ENCODE measurements at places on chromosomes 12 and 14.

DNA sequence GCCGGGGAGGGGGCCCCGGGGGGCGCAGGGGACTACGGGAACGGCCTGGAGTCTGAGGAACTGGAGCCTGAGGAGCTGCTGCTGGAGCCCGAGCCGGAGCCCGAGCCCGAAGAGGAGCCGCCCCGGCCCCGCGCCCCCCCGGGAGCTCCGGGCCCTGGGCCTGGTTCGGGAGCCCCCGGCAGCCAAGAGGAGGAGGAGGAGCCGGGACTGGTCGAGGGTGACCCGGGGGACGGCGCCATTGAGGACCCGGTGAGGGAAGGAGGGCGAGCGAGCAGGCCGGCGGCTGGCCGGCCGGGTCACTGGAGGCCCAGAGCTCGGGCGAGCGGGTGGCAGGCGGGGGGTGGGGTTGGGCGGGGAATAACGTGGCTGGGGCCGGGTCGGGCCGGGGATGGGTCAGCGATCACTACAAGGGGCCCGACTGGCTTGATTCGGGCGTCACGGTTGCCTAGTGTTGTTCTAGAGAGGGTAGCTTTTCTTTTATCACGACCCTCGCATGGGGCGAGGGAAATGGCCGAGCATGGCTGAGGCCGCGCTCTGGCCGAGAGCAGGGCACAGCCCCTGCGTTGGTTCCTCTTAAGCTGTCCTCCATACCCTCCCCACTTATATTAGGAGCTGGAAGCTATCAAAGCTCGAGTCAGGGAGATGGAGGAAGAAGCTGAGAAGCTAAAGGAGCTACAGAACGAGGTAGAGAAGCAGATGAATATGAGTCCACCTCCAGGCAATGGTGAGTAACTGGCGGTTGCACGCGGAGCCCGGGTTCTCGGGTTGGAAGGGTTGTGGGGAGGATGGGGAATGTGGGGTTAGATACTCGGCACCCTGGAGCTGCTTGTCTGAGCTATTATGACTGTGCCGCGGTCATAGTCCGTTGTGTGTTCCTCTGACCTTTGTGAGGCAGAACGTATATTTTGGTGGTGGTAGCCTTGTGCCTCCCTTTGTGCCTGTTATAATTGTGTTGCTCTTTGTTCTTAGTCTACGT is 603 bp downstream of the PABPN1 start:
- peak; percentile 28 for DNase-seq

DNA sequence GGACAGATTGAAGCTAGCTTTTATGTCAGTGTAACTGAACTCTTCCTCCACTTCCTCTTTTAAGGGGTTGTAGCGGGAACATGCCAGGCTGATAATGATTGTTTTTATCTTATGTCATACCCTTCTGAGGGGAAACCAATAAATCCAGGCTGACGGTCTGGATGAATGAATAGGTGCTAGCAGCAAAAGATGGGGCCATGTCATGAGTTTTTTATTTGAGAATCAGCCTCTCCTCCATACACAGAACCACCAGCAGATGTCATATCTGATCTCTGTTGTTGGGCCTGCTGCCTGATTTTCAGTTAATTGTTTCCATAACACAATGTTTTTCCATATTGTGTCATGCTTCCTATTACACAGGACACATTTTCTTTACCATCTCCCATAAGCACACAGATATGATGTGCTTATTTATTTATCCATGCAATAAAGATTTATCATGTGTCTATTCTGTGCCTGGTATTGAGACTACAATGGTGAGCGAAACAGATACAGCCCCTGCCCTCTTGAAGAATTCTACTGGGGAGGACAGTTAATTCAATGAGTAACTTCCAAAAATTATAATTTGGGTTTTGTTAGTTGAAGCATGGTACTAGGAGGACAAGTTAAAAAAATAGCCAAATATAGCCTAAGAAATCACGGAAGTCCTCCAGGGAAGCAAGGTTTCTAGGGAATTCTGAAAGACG is 33.6 kb upstream of the CRY1 start:
- DNase-seq, result no peak

- DNase-seq, result no peak
These were observed 48.8 kb downstream of the LTBP2 start for GRCh38 chr14:74563233-74563585.

DNA sequence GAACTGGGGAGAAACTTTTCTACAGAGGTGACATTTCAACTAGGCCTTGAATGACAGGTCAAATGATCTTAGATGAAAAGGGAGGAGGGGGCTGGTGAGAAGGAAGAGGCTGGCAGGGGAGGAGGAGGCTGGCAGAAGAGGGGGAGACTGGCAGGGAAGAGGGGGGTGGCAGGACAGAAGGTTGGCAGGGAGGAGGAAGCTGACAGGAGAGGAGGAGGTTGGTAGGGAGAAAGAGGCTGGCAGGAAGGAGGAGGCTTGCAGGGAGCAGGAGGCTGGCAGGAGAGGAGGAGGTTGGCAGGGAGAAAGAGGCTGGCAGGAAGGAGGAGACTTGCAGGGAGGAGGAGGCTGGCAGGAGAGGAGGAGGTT is 63.4 kb upstream of the PPP4R3A start:
- DNase-seq, result peak; percentile 51

DNA sequence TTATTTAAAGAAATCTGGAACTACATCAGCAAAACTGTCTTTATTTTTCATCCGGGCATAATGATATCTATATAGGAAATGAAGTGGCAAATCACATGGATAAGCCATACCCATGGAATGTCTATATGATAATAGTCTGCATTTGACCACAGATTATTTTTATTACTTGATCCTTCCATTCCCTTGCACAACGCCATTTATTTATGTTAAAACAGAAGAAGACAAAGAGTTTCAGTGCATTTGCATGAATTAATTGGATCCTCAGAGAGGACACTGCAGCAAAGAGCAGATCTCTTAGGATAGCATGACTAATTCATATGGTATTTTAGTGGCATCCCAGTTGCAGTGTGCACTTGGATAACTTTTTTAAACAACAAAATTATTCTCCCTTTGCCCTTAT is 345.0 kb downstream of the CCDC91 start:
- no peak for DNase-seq

- no peak for DNase-seq
These were observed 3.7 kb downstream of the FBRSL1 start for GRCh38 chr12:132493482-132494178.

GRCh38 chr14:21039585-21040369 is 2.4 kb upstream of the RNASE7 start:
- no peak for DNase-seq
